ENCODE measurements at places on chromosomes 12 and 14.
A peak's percentile ranks its signal among the peaks of the same experiment; 100 is the strongest.

- no peak for DNase-seq
These were observed 275.5 kb downstream of the ALG10 start for GRCh38 chr12:34297790-34298164.

- no peak for DNase-seq
These were observed 13.0 kb downstream of the CLEC2B start for GRCh38 chr12:9856151-9856550.

GRCh38 chr12:93913845-93914244 lies 234.5 kb upstream of the PLXNC1 start:
- DNase-seq, result no peak

DNA sequence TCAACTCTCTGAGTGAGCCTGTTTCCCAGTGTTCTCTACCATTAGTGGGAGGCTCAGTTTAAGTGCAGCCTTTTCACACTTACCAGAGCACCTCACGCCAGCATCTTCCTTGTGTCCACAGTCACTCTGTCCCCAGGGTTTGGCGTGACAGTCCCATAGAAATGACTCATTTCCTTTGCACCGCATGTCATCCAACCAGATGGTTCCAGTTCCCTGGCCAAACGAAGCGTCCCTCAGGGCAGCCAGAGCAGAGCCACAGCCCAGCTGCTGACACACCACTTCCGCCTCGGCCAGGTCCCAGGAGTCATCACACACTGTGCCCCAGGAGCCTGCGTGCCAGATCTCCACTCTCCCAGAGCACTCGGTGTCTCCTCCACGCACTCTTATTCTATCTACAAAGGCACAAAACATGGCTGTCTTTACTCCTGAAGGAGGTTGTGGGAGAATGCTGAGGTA lies 65.4 kb downstream of the ACSM4 start:
- DNase-seq, result no peak

- DNase-seq, result no peak
These were observed 21.6 kb downstream of the RFC5 start for GRCh38 chr12:118038137-118038536.

GRCh38 chr12:3571323-3571722 lies 80.3 kb downstream of the PRMT8 start:
- DNase-seq, result no peak

GRCh38 chr14:65243766-65244442 lies 141.6 kb upstream of the MAX start:
- DNase-seq, result peak; percentile 44

- DNase-seq, result no peak
These were observed 111.9 kb downstream of the BEGAIN start for GRCh38 chr14:100475268-100475667.
